ENCODE measurements at places on chromosomes 11 and 22. TPM values are rescaled to one million over a fixed set of nuclear protein-coding genes. Genes with fewer than 3 reads are reported as not detected.

- no peak for DNase-seq
Measured at GRCh38 chr11:12986194-12986898, 22.8 kb upstream of the RASSF10 start.

DNA sequence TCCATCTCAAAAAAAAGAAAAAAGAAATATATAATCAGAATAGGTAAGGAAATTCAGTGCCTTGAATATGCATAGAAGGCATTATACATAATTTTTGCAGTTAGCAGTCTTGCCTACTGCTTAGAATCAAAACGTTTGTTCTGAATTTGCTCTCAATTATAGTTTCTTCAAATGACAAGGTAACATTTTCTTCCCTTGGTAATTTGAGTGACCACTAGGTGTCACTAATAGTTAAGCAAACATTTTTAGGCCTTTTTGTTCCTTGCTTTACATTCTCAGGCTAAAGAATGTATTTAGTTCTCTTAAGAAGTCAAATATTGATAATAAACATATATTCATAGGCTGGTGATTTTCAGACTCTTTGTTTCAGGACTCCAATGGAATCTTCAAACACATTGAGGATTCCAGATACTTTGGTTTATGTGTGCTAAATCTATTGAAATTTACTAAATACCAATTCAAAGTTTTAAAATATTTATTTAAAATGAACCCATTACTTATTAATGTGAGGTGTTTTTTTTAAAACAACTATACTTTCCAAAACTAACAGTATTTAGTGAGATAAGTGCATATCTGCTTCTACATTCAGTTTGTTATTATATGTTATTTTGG lies 55.0 kb upstream of the DEPDC7 start:
- DNase-seq, result no peak

DNA sequence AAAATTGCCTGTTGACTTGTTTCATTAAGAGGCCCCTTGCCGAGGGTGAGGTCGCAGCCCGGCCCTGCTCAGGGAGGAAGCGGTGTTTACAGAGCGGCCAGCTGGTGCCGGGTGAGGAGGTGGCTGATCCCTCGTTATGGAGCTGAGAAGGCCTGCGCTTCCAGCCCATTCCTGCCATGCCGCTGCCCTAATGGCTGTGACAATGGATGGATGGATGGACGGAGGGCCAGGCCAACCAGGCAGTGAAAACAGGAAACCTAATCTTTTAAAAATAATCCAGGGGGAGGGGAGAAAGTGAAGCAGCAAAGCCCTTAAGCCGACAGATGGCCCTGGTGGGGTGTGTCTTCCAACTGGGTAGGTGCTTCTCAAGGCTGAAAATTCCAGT lies 38.5 kb downstream of the BCR start:
- DNase-seq, result no peak

DNA sequence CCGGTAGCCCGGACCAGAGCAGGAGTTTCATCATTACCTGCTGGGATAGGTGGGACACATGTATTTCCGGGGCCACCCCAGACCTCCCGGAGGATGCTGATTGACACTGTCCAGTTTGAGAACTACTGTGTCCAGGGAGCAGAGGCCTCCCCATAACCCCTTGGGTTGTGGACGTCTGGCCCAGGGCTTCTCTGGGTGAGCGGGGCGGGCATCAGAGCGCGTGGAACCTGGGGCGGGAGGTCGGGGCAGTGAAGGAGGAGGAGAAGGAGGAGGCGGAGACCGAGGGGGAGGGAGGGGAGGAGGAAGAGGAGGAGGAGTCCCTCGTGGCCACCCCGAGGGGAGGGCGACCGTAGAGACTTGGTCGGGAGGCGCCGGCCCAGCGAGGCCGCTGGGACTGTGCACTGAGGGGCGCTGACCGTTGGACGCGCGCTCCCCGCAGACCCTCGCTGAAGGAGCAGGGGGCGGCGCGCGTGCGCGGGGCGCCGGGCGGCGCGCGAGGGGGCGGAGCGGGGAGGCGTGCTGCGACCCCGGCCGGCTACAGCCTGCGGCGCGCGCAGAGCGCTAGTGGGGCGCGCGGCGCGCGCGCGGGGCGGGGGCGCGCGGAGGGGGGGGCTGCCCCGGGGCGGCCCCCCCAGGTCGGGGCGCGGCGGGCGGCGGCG lies at the start of gene GRK3:
GRK3 (plus strand) TSS at position 356 of the 659 bp plus-strand sequence. CDS start 366 bp downstream, outside the sequence.
- peak; percentile 30 for DNase-seq

DNA sequence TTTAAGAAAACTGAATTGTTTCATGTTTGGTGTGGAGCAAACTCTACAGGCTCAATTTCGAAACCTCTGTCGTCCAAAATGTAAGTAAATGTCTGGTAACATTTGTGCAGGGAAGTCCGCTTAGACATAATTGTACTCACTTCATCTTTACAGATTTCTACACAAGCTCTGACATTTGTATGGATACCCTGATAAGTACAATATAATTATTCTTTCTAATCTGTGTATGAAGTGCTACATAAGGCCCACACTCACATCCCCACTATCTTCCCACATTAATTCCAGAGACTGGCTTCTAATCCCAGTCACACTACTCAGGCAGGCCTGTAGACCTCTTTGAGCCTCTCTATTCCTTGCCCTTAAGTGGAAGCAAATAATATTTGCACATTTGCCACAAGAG lies 129.2 kb upstream of the LMO1 start:
- DNase-seq, result no peak

The IFTAP gene
- total RNA-seq, result 0.59 TPM

DNA sequence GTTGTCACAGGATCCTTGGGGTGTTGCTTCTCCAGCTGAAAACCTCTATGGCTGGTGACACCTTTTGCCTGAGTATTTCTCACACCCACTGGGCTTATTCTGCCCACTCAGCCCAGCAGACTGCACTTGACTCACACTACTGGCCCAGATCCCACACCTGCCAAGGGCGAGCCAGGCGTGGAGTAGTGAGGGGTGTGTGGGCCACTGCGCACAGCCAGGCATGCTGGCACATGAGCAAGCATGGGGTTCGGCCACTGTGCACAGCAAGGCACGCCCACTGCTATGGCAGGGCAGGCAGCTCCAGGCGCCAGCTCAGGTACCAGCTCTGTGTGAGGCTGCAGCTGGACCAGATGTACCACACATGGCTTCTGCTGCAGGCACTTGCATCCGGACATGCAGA lies 116.5 kb upstream of the MTNR1B start:
- no peak for DNase-seq

DNA sequence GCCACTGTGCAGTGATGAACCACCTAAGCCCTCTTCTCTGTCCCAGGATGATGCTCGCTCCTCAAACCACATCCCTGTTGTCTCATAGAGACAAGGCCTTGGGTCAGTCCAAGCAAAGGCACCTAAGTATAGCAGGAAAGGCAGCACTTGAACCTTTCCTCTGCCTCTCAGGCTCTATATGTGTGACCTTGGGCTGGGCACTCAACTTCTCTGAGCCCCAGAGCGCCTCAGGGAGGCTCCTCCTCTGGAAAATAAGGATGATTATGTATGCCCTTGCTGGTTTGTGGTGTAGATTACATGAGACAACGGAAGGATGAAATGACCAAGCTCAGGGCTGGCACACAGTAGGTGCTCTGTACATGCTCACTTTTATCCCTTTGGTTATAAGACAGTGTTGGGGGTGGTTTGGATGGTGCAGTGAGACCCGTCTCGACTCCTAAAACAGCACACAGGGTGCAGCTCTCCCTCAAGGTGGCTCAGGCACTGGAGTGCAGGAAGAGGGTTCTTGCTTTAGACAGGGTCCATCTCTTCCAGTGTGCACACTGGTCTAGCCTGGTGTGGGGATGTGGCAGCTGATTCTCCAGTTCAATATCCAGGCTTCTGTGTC lies 40.2 kb upstream of the ACCSL start:
- DNase-seq, result no peak

- no peak for DNase-seq
Measured at GRCh38 chr11:94771390-94771789, 3.2 kb downstream of the AMOTL1 start.

DNA sequence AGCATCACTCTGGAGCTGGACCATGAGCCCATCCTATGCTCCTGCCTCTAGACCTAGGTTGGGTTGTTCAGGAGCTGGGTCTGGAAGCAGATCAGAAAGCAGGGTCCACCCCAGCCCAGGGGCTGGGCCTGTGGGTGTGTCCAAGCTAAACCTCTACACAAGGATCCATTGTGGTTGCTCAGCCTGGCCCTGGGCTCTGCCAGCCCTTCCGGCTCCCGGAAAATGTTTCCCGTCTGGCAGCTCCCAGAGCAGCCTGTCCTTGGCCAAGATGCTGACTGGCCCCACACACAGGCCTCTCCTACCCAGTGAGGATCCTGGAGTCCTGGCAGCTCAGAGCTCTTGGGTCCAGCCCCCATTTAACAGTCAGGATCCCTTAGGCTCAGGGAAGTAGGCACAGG lies 35.3 kb upstream of the FCHSD2 start:
- no peak for DNase-seq

The ALG9 gene
- 20.0 TPM for total RNA-seq

The CARD18 gene
- not detected for total RNA-seq

DNA sequence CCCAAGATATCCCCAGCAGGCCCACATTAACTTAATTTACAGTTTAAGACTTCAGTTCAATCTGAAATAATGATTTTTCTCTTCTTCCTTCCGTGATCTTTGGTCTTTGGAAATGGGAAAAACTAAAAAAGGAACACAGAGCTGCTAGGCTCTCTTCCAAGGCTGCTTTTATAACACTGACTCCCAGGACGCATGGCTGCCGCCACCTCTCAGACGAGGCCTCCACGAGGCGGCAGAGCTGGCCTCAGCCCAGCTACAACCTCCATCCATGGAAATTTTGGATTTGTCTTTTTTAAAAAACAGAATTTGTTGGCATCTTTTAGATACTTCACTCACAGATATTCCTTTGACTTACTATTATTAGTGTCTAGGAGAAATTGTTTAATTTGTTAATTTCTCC lies 385.5 kb upstream of the SYN3 start:
- no peak for DNase-seq

- DNase-seq, result no peak
Measured at GRCh38 chr11:117122556-117122955, 21.5 kb upstream of the PAFAH1B2 start.

GRCh38 chr22:26534171-26534855 lies 22.0 kb upstream of the TFIP11 start:
- no peak for DNase-seq

The BIK gene
- total RNA-seq, result 2.7 TPM

GRCh38 chr11:102154806-102155205 lies 44.6 kb downstream of the YAP1 start:
- no peak for DNase-seq

GRCh38 chr11:36744375-36745168 lies 146.5 kb upstream of the RAG2 start:
- peak; percentile 47 for DNase-seq

The CPT1B gene
- 113 TPM for total RNA-seq

DNA sequence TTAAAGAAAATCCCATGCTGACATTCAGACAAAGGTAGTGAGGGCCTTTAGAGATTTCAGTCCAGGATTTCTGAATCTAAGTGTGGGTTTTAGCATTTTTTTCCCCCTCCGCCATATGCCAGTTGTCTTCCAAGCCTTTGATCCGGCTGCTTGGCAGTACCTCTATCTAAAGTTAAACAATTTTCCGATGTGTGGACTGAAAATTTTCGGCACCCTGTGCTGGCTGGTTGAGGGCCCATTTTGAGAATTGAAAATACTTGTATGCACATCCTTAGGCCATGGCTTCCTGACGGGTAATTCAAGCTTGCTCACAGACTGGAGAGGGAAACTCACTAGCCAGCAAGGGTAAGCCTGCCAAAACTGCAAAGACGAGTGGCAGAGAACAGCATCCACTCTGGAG lies 131.9 kb upstream of the NARS2 start:
- DNase-seq, result no peak

DNA sequence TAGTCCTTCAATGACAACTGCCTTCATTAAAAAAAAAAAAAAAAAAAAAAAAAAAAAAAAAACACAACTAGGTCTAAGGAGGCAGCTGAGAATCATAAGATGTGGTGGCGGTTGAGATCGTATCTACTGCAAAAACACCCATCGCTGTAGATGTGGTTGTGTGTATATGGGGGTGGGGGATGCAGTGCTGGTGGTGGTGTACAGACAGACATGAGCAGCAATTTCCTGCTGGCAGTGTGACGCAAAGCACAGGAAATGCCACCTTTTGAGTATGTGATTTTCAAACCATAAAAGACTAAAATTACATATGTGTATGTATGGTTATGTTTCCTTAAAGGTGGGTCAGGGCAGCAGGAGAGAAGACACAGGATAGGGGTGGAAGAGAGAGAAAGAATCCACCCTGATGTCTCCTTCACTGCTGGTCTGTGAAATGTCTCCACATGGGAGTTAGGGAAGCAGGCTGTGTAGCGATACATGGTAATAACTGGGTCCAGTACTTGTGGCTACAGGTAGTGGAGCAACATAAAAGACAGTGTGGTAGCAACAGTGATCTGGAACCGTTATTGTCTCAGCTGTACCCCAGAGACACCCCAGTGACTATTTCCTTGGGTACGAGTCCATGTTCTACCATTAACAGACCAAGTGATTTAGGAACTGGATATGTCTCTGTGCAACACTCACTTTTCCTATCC lies 57.9 kb downstream of the SYTL2 start:
- DNase-seq, result peak; percentile 92

The SEZ6L gene
- not detected for total RNA-seq

- DNase-seq, result no peak
Measured at GRCh38 chr11:4496557-4497248, 14.3 kb downstream of the OR52K1 start.

- no peak for DNase-seq
Measured at GRCh38 chr22:48362721-48363404, 1464.8 kb downstream of the BRD1 start.

The HPX gene
- total RNA-seq, result 1.6 TPM

The MYO18B gene
- total RNA-seq, result 0.22 TPM

DNA sequence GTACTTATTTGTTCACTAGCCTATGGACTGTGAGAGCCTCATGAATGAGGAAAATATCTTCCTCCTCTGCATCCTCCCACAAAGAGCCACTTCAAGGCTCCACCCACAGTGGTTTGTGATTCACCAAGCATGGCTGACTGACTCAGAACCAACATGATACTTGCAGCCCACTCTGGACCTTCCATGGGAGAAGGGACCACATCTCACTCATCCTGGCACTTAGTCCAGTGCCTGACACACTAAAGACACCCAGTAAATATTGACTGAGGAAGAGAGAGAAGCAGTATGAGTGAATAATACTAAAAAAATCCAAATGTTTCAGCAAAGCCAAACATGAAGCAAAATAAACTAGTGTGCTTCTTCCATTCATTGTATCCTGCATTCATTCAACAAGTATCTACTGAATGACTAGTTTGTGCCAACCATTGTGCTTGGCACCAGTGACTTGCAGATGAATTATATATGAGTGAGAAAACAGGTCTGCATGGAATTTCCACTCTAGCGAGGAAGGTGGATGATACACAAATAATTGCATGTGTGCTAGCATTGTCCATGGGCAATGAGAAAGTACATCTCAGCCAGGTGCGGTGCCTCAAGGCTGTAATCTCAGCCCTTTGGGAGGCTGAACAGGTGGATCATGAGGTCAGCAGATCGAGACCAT lies 54.9 kb upstream of the BLID start:
- DNase-seq, result no peak

GRCh38 chr11:83571302-83571701 lies 285.1 kb upstream of the CCDC90B start:
- DNase-seq, result no peak

The MRGPRX3 gene
- not detected for total RNA-seq

The INS gene
- 0.53 TPM for total RNA-seq
